A549 treated with CORT108297 at 1 μM for 4 hours (cell line): ENCODE measurements at places on chromosomes 7 and 10. TPM values are rescaled to one million over a fixed set of nuclear protein-coding genes. Genes with fewer than 3 reads are reported as not detected.

EPC1 gene
- total RNA-seq, result 15.5 to 18.7 TPM (median 17.9 TPM) in 5 replicates

C10orf67 gene
- total RNA-seq, result 0.05 to 0.17 TPM (median 0.06 TPM) in 5 replicates

GARIN1A gene
- 0.33 to 0.70 TPM (median 0.45 TPM) in 5 replicates for total RNA-seq

OLAH gene
- total RNA-seq, result 0.06 to 0.20 TPM (median 0.12 TPM) in 5 replicates

RBM17 gene
- total RNA-seq, result 111 to 123 TPM (median 114 TPM) in 5 replicates
